Vagina (tissue), 2 donors: ENCODE measurements at places on chromosomes 12 and 14. TPM values are rescaled to one million over a fixed set of nuclear protein-coding genes. Genes with fewer than 3 reads are reported as not detected.
A peak's percentile ranks its signal among the peaks of the same experiment; 100 is the strongest.

DNA sequence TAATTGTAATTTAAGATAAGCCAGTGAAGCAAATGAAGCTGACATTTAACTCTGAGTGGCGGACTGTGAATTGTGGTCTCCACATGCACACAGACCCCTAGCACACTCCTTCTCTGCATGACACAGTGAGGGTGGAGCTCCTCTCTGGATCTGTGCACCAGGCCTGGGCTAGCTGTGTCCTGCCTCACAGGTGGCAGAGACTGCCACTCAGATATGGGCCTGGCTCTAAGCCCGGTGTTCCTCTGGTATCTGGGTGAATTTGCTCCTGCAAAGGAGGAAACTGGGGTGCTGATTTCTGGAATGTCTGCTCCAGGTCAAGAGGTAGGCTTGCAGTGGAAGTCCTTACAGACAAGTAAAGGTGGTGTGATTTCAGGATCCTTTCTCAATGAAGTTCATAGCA lies 282.4 kb downstream of the FOXN3 start:
- DNase-seq = no peak

DNA sequence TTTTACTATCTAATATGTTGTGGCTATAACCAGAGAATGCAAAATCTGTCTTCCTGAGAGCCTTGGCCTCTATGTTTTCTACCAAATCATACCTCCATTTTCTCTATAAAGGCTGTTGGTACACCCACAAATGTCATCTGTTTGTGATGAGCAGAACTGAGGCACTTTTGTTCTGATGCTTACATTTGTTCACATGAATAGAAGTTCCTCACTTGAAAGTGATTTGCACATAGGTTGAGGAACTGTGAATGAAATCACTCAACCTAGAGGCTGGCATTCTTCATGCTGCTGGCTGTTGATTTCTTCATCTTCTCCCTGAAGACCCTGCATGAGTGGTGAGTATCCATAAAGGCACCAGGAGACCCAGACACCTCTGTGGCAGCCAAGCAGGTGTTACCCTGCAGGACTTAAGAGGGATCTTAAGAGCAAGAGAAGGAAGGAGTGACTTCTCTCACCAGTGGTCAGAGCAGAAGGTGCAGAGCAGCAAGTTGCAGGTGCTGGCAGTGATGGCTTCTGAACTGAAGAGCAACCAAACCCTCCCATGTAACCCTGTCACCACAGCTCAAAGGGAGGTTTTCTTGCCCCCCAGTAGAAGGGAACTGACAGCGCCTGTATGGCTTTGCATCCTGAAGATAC lies 110.3 kb downstream of the HMGA2 start:
- DNase-seq = no peak

DNA sequence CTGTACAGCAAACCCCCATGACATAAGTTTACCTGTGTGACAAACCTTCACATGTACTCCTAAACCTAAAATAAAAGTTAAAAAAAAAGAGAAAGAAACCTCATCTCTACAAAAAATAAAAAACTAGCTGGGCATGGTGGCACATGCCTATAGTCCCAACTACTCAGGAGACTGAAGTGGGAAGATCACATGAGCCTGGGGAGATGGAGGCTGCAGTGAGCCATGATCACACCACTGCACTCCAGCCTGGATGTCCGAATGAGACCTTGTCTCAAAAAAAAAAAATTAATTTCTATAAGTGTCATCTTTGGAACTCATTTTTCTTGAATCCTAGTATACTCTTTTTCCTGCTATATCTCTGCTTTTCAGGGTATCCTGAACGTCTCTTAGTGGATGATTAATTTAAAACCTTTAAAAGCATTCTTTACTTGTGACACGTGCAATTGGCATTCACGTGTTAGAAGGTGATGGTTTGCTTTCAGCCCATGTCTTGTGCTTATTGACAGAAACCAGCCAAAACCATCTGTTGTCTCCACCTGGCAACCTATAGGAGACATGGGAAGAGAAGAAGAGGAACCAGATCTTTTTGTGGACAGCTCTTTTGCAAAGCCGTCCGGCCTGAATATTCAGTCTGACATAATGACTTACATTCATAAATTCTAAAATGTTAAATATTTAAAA lies 30.6 kb upstream of the PPFIBP1 start:
- DNase-seq = no peak

DNA sequence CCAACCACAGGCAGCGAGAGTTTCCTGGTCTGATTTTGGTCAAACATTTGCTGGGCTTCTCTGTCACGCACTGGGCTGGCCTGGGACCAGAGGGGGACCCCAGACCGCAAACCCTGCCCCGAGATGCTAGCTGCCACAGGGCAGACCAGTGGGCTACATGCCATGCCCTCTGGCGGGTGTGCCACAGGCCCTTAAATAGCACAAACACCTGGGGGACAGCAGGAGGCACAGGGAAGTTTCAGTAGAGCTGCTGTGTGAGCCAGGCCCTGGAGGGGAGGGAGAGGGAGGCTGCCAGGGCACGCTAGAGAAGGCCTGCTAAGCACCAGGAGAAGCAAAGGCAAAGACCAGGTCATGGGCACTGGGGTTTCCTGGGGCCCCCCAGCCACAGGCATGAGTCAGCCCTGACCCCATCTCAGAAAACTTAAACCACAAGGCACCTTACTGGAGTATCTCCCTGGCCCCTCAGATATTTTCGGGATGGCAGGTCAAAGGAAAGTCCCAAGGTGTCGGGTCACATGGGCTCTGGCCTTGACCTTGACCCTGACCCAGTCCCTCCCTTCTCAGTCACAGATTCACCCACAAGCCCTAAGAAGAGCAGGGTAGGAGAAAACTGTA lies 29.2 kb downstream of the ITPK1 start:
- DNase-seq = no peak

SYNDIG1L gene
- total RNA-seq = not detected

DTX1 gene
- total RNA-seq = 8.3 TPM

CCDC175 gene
- total RNA-seq = not detected

FGF6 gene
- not detected for total RNA-seq

GRCh38 chr12:56126732-56127239 lies 1.3 kb upstream of the ESYT1 start:
- no peak for DNase-seq

ACSS3 gene
- total RNA-seq = 29.5 TPM

- DNase-seq = no peak
Observed at GRCh38 chr12:47023311-47023710, 56.1 kb upstream of the PCED1B start.

DNA sequence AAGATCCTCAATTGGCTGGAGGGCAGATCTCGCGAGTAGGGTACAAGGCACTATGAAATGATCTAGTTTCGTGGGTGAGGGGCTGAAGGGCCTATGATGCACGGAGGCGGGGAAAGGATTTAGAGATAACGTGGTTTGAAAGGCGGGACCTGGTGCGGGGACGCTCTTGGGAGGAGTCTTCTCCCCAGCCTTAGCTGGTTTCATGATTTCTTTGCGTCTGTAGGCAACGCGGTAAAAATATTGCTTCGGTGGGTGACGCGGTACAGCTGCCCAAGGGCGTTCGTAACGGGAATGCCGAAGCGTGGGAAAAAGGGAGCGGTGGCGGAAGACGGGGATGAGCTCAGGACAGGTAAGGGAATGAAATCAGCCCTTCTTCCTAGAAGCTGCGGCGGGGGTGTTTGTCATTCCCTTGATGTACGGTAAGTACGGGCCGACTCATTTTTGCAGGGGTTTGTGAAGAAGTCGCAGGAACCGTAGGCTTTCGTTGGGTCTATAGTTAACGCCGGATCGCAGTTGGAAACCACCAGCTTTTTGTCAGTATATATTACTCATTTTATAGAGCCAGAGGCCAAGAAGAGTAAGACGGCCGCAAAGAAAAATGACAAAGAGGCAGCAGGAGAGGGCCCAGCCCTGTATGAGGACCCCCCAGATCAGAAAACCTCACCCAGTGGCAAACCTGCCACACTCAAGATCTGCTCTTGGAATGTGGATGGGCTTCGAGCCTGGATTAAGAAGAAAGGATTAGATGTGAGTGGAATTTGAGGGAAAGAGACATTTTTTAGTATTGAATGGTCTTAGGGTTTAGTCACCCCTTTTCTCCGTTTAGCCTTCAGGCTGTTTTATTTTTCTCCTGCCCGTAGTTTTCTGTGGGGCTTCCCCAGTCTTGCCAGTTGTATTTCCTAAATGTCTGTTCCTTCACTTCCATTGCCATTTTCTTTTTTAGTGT lies 602 bp downstream of the APEX1 start:
- no peak for DNase-seq

- no peak for DNase-seq
Observed at GRCh38 chr12:117231750-117232149, 41.5 kb upstream of the FBXO21 start.

GRCh38 chr14:90578283-90578985 lies 181.6 kb downstream of the CALM1 start:
- no peak for DNase-seq

GRCh38 chr12:65821336-65821735 lies 2.9 kb upstream of the HMGA2 start:
- no peak for DNase-seq

DNA sequence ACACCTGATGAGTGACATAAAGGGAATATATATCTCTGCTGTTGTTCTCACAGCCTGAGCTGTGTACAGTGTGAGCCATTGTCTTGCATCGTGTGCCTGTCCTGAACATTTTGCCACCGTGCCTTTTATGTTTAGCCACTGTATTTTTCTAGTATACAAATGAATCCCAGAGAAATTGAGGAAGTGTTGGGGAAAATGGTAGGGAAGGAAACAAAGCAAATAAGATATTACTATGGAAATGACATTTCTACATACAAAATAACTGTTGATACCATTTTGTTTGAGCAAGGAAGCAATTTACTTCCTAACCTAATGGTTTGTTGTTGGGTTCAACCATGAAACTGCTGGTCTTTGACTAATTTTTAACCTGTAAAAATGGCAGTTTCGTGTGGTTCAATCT lies 5.5 kb downstream of the PSMA6 start:
- DNase-seq = no peak

GRCh38 chr12:3789838-3790237 lies 36.9 kb upstream of the CRACR2A start:
- no peak for DNase-seq

GRCh38 chr12:109093022-109093918 lies at the start of gene ALKBH2:
ALKBH2 (minus strand) TSS chr12:109093472; CDS start chr12:109092786, 686 bp downstream.
- peak; percentile 93 for DNase-seq

DNA sequence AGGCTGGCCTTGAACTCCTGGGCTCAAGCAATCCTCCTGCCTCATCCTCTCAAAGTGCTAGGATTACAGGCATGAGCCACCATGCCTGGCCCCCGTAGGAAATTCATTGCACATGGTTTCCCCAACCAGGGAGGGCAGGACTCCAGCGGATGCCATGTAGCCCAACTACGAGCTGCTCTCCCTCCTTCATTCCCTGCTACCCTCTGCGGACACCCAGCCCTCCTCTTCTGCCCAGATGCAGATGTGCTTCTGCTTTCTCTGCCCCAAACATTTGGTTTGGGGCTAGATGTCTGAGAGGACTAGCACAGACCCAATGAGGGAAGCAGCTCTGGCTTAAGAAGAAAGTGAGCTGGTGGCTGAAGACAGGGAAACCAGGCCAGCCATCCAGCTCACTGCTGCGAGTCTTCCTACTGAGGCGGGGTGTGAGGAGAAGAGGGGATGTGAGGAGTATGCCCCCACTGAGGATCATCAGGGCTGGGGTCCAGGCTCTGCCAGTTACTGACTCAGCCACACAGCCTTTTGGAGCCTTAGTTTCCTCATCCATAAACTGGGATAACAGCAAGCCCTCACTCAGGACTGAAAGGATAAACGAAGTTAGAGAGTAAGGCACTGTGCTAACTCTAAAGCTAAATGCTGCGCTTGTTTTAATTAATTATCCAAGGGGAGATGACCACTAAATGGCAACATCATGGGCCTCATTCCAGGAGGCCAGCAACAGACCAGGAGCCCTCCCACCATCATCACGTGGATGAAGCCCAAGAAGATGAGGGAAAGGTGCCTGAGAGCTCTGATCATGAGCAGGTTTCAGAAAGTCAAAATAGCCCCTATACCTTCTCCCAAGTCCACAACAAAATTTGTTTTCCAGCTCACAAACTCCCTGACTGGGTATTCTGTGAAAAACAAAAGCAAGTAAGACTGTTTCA lies 10.9 kb downstream of the CTDSP2 start:
- no peak for DNase-seq

DNA sequence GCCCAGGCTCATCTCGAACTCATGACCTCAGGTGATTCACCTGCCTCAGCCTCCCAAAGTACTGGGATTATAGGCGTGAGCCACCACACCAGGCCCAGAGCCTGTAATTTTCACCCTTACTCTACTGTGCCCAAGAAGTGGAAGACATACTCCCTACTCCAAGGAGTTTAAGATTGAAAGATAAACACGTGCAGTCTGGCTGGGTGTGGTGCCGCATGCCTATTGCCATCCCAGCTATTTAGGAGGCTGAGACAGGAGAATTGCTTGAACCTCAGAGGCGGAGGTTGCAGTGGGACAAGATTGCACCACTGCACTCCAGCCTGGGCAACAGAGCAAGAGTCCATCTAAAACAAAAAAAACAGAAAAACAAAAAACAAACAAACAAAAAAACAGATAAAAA lies 90.0 kb downstream of the NINJ2 start:
- no peak for DNase-seq

GRCh38 chr12:82430541-82431145 lies 72.3 kb downstream of the METTL25 start:
- DNase-seq = no peak

CCDC88C gene
- total RNA-seq = 42.2 TPM

KRT6C gene
- total RNA-seq = 257 TPM

DNA sequence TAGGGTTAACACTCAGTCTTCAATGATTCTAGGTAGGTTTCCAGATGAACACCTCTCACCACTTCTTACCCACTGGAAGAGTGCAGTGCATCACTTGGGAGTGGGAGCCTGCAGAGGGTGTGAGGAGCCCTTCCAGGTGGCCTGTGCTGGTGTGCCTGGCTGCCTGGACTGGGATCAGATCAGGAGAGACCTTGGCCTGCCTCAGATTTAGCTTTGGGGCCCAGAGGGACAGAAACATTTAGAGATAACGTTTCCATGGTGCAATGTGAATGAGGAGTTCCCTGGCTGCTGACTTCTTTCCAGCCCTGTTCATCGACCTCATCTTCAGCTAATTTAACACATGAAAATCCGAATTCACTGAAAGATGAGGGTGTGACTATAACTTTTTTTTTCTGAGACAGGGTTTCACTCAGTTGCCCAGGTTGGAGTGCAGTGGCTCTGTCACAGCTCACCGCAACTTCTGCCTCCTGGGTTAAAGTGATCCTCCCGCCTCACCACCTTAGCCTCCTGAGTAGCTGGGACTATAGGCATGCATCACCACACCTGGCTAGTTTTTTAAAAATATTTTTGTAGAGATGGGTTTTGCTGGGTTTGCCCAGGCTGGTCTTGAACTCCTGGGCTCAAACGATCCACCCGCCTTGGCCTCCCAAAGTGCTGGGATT lies 53.6 kb downstream of the SUSD6 start:
- DNase-seq = no peak

- DNase-seq = no peak
Observed at GRCh38 chr12:94557746-94558295, 92.5 kb downstream of the TMCC3 start.

- no peak for DNase-seq
Observed at GRCh38 chr12:105704787-105705186, 374.3 kb downstream of the C12orf75 start.

DNA sequence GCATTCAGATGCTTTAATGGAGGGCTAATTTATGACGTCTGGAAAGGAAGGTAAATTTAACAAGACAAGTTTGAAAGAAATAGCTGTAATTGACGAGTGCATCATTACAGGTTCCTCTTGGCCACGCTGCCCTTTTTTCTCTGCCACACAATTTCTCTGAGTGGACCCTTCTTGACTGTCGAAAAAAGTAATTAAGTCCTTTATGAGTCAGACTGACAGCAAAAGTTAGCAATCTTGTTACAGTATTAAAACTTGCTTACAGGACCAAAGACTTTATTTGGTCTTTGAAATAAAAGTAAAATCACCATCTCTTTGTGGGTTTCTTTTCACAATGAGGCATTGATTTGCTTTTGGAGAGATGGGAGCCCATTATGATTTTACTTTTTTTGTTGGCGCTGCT lies 42.6 kb downstream of the SAMD4A start:
- DNase-seq = no peak
